NB4 (cell line): ENCODE measurements at places on chromosomes 3 and 15.

DNA sequence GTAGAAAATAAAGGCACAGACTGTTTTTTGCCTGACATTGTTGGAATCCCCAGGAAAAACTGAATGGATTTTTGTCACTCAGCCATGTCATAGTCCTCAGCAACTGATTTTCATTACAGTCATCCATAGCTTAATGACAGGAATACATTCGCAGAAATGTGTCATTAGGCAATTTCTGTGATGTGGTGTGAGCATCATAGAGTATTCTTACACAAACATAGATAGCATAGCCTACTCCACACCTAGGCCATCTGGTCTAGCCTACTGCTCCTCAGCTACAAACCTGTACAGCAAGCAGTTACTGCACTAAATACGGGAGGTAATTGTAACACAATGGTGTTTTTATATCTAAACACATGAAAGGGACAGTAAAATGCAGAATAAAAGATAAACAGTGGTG, 34.4 kb upstream of the FBN1 start:
- DNase-seq = no peak

DNA sequence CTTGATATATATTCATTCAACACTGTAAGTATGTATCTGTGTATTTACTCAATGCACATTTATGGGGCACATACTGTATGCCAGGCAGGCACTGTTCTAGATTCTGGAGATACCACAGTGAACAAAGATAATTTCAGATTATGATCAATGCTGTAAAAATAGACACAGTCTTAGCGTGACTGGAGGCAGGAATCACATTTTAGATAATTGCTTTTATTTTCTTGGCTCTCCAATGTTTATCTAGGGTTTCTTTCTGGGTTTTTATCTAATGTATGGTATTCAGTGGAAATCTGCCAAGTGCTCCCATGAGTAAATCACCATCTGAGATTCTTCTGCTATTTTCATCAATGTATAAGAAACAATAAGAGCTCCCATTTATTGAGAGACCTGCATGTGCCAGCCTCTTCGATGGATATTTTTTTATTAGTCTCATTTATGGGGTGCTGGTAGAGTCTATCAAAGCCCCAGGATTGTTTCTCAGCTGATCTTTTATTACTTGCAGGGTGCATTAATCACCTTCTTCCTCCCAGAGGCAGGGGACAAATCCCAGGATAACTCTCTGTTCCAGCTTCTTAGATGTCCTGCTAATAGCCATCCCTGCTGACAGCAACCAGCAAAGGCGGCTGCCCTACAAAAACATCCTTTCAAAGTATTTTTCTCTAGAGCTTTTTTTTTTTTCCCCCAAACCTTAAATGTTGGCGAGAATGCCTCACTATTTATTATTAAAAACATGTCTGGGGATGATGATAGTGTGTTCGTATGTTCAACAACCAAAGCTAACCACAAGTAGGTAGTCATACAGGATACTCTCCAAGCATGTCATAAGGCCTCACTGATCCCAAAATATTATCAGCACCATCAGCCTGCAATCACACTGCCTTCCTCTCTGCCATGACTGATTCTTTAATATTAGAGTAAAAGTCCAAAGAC, 331.0 kb upstream of the RASGRP1 start:
- DNase-seq = no peak

DNA sequence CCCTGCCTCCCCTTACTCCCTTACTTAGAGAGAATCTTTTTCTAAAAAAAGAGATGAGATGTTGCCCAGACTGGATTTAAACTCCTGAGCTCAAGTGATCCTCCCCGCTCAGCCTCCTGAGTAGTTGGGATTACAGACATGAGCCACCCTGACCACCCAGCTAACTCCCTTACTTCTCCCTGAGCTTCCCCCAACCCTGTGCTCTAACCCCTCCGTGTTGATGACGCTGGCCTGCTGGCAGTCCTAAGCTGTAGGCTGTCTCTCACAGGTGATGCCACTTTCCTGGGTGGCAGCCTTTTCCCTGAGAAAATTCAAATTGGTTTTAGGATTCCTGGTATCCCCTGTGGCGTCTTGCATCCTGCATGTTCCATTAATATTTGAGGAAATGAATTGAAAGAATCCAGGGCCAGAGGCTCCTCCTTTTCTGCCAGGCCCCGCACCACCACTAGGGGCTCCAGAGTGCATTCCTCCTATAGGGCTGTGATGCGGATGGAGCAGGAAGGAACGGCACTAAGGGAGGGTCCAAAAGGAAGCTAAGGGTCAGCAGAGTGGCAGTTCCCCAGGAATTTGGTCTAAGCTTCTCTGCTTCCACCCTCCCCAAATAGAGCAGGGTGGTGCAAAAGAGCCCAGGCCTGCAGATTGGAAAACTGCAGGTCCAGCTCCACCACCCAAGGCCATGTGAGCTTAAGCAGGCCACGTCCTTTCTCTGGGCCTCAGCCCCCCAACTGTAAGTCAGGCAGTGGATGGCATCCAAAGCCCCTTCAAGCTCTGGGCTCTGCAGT, 101.1 kb downstream of the DAPK2 start:
- DNase-seq = peak; percentile 64

GRCh38 chr3:53226841-53227407, 28.9 kb downstream of the TKT start:
- DNase-seq = no peak

GRCh38 chr15:66704803-66705153, 2.7 kb downstream of the SMAD6 start:
- DNase-seq = no peak

DNA sequence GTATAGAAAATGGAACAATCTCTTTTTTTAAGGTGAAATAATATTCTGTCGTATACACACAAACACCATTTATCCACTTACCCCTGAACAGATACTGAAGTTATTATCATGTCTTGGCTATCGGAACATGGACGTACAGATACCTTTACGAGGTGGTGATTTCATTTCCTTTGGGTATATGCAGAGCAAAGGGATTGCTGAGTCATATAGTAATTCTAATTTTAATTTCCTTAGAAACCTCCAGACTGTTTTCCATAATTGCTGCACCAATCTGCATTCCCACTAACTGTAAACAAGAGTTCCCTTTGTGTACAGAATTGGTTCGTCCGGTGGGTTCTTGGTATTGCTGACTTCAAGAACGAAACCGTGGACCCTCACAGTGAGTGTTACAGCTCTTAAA, 179.4 kb downstream of the SHOX2 start:
- no peak for DNase-seq

DNA sequence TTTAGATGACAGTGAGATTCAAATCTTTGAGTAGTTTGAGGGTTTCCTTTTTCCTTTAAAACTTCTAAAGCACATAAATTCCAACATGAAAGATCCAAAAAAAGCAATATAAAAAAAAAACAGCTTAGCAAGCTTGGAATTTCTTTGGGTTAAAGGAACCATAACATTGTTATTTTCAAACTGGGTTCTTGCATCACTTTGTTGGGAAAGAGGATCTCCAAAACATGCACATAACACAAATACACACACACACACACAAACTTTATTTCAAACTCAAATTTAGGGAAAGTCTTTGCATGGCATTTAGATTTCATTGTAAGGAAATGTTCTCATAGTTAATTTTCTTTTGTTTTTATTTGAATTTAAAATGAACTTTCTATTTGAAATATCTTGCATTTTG, 79.2 kb upstream of the COL8A1 start:
- no peak for DNase-seq

- peak; percentile 61 for DNase-seq
These were observed 636 bp downstream of the TBC1D21 start for GRCh38 chr15:73873889-73874511.

GRCh38 chr3:132783152-132783551, 60.9 kb upstream of the NPHP3 start:
- DNase-seq = no peak

DNA sequence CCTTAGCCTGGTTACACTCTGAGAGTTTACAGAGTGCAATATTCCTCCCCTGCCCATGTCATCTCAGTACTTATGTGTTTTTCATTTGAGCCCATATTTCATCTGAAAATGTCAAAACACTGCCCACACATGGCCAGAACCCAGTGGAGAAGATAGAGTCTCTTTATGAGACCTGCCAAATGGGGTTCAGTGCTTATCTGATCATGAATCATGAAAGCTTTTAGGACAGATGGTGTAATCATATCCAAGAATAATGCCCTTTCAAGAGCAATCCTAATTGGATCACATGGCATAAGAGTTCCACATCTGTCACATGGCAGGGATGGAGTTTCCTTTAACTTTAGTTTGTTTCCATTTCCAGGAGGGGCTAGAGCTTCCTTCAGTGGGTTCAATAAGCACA, 77.2 kb upstream of the AGBL1 start:
- no peak for DNase-seq

DNA sequence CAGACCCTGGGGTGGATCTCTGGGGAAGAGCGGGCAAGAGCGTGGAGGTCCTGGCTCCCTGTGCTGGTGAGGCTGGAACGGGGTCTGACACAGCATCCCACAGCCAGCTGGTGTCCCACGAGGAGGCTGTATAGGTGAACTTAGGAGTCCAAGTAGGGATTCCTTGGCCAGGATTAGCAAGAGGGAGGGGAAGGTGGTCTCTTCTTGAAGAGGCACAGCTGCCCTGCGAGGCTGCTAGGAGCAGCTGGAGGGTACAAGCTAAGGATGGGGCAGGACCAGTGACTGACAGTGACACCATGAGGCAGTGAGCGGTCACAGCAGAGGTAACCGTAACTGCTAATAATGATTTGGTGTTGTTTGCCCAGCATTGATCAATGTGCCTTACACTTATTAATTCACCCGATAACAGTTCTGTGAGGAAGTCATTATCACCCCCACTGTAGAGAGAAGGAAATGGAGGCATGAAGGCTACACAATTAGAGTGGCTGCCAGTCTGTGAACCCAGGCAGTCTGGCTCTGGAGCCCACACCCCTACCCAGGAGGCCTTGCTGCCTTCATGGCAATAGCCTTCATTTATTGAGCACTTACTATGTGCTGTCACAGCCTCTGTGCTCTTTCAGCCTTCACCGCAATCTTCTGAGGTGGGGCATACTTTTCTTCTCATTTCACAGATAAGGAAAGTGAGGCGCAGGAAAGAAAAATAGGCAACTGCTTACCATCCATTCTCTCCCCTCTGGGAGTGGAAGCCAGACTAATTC, 59.4 kb downstream of the TMEM44 start:
- DNase-seq = peak; percentile 62

DNA sequence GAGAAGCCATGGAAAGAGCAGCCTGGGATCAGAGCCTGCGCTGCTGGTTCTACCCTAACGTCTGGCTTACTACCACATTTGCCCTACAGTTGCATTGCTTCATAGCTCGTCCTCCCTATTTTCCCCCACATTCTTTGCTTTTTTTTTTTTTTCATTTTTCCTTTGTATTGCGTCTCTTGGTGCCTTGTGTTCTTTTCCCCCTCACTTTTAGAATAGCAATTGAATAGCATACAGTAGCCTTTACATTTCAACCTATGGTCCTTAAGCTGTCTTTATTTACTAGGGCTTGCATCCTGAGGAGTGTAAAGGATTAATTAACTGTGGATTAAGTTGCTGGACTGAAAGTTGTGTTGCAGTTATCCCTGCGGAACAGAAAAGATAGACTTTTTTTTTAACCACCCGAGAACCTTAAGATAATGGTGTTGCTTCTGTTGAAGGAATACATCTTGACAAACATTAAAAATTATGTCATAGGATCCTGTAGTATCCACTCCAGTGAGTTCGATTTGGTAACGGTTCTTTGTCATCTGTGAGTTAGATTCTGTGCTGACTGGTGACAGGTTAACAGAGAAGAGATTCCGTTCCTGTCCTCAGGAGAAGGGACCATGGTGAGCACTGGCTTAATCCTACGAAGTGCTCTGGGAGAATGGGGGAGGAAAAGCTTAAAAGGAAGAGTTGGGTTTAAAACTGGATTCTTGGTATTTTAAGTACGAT, 417.4 kb upstream of the NAALADL2 start:
- peak; percentile 3 for DNase-seq

- DNase-seq = peak; percentile 93
These were observed at the start of gene NRROS for GRCh38 chr3:196639483-196640296. Gene NRROS, plus strand, starts transcription at chr3:196639694. Its CDS starts 14,846 bp downstream, at chr3:196654540.

DNA sequence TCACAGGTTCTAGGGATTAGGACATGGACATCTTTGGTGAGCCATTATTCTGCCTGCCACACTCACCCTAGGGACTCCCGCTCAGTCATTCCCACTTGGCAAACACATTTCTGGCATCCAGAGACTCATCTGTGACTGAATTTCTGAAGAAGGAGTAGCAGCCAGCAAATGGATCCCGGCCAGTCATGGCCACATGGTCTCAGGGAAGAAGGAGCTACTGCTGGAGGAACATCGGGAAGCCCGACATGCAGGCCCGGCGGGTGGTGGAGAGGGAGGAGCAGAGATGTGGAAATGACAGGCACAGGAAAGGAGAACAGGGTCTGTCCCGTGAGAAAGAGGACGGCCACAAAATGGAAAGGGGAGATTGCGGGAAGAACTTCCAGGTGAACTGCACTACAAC, 65.4 kb downstream of the SEMA5B start:
- DNase-seq = no peak

DNA sequence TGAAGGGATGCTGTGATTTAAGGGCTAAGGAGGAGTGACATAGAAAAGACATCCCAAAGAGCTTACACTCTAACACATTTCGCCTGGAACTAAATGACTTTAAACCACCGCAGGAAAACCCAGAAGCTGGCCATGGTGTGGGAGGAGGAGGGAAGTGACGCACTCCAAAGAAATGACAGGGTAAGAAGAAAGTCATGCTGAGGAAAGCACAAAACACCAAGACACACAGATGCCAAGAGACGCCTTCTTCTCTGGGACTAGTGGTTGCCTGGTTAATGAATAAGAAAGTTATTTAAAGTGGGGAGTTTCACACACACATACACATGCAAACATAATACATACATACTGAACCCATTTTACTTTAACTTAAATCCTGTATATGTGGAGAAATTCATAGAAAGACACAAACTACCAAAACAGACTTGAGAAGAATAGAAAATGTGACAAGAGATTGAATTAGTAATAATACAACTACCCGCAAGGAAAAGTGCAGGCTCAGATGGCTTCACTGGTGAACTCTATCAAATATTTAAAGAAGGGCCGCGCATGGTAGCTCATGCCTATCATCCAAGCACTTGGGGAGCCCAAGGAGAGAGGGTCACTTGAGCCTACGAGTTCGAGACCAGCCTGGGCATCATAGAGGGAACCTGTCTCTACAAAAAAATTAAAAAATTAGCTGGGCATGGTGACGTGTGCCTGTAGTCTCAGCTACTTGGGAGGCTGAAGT, 125.5 kb downstream of the NSMCE3 start:
- DNase-seq = no peak

DNA sequence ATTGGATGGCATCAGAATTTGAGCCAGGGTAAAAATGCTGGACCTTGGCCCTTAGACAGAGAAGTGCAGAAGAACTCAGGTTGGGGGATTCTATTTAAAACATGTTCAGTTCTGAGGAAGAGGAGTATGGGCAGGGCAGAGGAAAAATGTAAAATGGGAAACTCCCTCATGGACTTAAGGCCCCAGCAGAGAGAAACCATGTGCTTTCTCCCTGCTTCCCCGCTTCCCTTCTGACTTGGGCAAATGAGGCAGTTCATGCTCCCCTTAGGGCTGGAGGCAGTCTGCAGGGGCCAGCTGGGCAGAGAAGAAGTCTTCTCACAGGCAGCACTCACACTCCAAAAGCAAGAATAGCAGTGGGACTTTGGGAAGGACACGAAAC, 9.9 kb upstream of the NUDT16 start:
- no peak for DNase-seq

GRCh38 chr3:169564883-169565282, 98.6 kb downstream of the MECOM start:
- no peak for DNase-seq
